ENCODE measurements at places on chromosomes 6 and 20.

DNA sequence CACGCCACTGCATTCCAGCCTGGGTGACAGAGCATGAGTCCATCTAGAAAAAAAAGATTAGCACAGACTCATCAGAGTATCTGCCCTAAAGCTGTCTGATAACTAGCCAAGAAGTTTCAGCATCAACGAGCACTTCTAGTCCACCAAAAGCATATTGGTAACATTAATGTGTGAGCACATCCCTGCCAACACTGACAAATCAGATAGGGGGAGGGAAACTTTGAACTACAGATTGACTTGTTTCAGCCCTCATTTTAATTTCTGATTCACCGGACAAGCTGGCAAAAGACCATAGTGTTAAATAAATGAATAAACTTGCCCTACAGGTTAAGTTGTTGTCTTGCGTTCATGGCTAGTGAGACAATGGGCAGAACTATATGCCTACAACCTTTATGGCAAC lies 7.7 kb upstream of the SEC63 start:
- no peak for DNase-seq

DNA sequence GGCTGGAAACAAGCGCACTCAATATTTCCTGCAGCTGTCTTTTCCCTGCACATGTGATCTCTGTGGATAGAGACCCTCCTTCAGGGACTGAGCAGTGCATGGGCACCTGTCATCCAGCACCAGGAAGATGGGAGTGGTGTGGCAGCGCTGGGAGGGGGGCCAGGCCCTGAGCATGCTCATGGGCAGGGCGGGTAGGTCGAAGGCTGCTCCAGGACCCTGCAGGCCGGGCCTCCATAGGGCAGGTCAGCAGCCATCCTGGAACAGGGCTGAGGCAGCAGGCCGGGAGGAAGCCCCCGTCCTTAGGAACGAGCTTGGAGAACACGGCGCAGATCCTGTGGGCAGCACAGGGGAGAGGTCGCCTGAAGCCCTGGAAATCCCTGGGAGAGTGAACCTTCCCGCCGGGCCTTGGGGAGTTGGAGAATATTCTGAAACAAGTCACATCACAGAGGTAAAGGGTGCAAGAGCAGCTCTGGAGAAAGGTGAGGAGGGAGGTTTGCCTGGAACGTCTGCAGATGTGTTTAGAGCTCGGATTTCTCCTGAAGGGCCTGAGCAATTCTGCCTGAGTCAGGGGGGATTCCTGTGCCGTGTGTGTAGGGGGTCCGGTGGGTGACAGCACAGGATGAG lies 133.2 kb downstream of the SMOC2 start:
- no peak for DNase-seq

- peak; percentile 72 for DNase-seq
Observed at GRCh38 chr6:154510144-154510905, at the start of gene CNKSR3. Gene CNKSR3, minus strand, starts transcription at chr6:154510685. Its CDS starts 571 bp downstream, at chr6:154510114.

DNA sequence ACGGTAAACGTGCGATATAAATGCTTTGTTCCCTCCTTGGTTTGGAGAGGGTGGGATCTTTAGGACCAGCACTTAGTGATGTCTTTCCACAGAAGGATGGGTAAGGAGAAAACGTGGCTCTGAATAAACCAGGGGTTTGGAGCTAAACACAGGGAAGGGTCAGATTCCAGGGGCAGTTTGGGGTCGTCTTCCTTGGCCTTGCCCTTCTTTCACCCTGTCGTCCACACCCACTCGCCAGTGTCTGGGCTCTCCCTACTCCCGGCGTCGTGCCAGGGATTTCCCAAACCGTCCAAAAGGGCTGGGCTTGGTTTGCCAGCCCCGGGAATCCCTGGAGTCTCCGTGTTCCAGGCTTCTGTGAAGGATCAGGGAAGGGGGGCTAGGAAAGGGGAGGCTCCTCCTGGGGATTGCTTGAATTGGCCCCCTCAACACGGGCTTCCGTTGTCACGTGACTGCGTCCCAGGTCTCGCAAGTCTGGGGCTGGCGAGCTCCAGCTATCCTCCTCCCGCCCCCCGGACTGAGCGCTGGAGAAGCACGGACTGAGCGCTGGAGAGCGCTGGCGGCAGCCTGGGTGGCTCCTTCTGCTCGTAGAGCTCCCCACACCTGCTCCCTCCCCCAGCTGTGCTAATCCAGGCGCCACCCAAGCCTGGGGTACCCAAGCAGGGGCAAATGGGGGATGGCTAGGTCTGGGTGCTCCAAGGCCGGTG lies 9.4 kb upstream of the ARMC12 start:
- no peak for DNase-seq

DNA sequence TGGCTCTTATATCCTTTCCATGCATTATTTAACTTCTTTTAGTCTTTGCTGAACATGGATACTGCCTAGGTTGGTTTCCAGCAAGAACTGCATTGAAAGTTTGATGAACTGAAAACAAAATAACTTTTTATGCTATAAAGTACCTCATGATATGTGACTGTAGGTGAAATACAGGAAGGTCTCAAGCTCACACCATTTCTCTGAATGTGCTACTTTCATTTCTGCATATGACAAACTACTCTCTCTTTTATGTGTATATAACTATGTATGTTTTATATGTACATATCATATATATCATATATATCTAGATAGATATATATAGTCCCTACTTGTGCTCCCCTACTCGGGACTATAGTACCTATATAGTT lies 65.9 kb downstream of the AIG1 start:
- DNase-seq: no peak

GRCh38 chr6:46963039-46963438 lies 41.3 kb upstream of the ADGRF5 start:
- DNase-seq: peak; percentile 15

GRCh38 chr20:15945289-15945688 lies 628.0 kb downstream of the KIF16B start:
- no peak for DNase-seq

- no peak for DNase-seq
Observed at GRCh38 chr6:56151609-56152224, 95.7 kb downstream of the COL21A1 start.

DNA sequence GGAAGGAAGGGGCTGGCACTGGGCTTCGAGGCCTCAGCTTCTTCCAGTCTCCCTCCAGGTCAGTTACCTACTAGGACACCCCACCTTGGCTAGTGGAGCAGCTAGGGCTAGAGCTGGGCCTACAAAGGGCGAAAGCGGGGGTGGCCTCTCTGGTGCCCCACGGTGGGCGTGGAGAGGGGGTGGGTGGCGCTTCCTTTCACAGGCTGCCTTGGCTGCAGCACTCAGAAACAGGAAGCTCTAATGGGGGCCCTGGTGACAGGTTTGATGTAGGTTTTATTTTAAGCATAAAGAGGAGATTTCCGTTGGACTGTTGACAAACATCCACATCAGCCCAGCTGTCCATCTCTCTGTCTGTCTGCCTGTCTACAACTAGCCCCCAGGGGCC lies 13.4 kb downstream of the FAM110A start:
- DNase-seq: no peak

DNA sequence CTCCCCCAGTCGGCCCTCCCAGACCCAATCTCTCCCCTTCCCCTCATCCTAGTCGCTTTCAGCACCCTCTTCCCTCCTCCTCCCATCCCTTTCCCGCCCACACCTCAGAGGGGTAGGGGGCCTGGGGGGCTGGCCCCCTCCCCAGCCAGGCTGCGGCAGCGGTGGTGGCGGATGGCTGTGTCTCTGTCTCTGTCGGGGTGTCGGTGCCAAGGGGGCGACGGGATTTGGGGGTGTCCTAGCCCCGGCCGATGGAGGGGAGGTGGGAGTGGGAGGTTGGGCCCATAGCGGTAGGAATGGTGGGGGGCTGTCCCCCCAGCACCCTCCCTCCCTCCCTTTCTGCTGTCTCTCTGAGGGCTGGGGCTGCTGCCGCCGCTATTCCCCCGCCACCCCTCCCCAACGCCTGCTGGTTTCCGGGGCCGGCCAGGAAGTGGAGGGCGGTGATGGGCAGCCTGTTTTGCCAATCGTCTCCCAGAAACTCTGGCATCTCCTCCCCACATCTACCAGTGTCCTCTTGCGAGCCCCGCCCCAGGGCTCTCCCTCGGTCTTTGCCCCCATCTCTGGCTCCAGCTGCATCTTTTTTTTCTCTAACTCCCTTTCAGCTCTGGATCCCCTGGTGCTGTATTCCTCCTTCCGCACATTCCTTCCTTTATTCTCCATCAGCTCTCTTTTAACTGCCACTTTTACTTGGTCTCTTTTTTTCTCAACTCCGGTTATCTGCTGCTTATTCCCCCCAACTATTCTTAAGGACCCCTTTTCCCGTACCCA lies at the start of gene AGPAT1:
Gene AGPAT1 (minus strand): TSS at position 374 of the 765 bp plus-strand sequence. CDS start 4,588 bp downstream, outside the sequence.
- DNase-seq: peak; percentile 98

GRCh38 chr6:110415086-110415916 lies at the start of gene DDO:
Gene DDO, minus strand, starts transcription at chr6:110415575. Its CDS starts 2,113 bp downstream, at chr6:110413462.
- peak; percentile 98 for DNase-seq

- no peak for DNase-seq
Observed at GRCh38 chr20:31608251-31608945, 3.3 kb downstream of the ID1 start.

DNA sequence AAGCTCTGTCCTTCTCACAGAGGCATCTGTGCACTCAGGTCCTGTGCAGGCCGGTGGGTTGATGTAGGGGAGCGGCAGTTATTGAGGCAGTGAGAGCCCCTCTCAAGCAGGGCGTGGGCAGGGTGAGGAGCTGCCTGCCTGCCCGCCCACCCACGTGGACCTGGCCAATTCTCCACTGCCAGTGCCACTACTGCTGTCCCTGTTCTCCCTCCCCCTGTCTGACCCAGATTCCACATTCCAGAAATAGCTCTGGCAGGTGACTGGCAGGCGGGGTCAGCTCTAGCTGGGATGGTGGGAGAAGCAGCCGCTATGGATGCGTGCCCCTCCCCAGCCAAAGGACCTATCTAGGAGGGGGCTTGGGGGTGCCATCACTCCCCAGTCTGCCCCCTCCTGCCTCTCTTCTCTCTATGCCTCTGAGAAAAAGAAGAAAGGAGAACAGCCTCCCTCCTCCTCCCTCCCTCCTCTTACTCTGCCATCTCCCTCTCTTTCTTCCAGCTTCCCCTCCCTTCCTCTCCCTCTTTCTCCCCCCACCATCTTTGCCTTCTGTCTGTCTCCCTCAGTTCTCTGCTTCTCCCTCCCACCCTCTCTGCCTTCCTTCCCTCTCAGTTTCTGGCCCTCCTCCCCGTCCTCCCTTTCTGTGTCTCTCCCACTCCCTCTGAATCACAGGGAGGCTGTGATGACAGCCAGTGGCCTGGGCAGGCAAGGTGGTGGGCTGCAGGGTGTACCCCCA lies 86.5 kb upstream of the MYL9 start:
- DNase-seq: no peak

- DNase-seq: no peak
Observed at GRCh38 chr20:23037017-23037481, 1.9 kb downstream of the SSTR4 start.

DNA sequence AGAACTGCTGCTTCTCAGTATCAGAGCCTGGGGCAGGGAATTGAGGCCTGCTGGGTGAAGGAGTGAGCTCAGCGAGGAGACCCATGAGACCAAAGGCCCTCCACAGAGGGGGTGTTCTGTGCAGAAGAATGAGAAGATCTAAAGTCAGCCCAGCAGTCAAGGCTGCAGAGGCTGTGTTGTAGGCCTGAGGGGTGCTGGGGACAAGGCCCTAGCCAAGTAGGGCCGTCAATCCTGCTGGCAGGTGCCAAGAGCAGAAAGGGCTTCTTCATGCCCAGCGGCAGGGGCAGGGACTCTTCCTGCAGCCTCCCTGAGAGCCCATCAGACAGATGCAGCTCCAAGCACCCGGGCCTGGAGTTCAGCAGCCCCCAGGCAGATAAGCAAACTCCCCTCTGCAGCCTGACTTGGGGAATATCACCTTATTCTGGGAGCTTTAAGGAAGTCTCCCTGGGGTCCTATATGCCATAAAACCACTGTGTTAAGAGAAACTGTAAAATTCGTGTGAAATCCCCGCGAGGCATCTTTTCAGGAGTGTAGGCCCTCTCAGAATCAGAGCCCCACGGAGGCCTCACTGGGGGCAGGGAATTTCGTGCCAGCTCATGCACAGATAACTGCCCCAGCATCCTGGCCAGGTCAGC lies 9.0 kb downstream of the CCDC167 start:
- DNase-seq: no peak

- DNase-seq: no peak
Observed at GRCh38 chr20:8756410-8756809, 312.5 kb upstream of the PLCB4 start.

DNA sequence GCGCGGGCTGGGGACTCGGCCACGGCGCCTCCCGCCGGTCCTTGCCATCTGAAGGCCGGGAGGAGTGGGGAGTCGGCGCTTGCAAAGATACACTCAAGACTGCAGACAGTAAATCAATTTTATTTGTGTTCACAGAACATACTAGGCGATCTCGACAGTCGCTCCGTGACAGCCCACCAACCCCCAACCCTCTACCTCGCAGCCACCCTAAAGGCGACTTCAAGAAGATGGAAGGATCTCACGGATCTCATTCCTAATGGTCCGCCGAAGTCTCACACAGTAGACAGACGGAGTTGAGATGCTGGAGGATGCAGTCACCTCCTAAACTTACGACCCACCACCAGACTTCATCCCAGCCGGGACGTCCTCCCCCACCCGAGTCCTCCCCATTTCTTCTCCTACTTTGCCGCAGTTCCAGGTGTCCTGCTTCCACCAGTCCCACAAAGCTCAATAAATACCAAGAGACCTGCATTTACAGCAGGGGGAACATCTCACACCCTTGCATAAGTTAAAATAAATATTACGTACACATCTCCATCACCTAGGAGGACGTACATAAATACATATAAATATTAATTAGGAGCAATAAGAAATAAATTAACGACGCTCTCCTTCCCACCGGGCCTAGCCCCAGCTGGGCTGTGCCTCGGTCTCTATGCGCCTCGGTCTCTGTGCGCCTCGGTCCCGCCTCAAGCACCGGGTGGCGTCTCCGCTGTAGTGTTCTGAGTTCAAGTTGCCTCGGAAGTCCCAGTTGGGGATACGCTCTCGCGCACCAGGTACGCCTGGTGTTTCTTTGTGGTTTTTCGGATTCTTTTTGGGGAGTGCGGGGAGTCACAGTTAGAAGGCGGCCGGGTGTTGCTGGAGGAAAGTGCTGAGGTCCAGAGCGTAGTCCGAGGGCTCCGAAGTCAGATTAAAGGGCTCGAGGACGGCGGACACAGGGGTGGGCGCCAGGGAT lies 889 bp upstream of the FLOT1 start:
- no peak for DNase-seq

DNA sequence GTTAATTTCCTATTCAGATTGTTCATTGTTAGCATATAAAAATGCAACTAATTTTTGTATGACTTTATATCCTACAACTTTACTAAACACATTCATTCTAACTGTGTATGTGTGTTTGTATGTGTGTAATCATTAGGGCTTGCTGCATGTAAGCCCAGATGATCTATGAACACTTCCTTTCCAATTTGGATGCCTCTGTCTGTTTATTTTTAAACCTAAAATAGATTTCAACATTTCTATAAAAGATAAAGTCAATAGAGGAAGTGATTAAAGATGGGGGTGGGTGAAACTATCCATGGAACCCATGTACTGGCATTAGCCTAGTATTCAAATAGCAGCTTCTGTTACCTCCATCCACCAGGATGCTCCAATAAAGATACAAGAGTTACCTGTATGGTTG lies 15.7 kb upstream of the AKAP12 start:
- no peak for DNase-seq

GRCh38 chr6:79261666-79262065 lies 27.2 kb upstream of the HMGN3 start:
- no peak for DNase-seq

Data from pons (tissue), 1 donor.